ENCODE measurements at places on chromosomes 2 and 18.

DNA sequence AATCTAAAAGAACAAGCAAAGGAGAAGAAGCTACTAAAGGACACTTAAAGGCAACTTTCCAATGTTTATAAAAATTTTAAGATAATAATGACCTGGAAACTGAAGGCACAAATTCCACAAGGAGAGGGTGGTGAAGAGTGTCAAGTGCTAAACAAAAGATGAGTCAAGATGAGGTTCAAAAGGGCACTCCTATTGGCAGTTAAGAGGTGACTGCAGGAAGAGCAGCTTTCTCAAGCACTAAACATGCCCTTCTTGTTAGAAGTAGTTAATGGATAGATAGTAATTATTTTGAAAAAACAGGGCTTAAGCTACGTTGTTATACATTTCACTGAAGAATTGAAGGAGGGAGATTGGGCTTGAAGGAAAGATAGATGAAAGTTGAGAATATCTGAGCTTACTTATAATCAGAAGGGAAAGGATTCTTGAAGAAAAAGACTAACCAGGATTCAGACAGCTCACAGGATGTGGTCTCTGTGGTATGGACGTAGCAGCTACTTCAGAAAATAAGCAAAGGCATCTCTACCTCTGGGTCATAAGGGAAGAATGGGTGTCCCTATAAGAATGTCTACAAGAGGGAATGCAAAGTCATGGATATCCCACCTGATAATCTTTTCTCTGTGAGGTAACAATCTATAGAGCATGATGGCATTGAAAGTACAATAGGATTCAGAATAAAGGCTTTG, 454.7 kb upstream of the SLC39A10 start:
- DNase-seq, result no peak

DNA sequence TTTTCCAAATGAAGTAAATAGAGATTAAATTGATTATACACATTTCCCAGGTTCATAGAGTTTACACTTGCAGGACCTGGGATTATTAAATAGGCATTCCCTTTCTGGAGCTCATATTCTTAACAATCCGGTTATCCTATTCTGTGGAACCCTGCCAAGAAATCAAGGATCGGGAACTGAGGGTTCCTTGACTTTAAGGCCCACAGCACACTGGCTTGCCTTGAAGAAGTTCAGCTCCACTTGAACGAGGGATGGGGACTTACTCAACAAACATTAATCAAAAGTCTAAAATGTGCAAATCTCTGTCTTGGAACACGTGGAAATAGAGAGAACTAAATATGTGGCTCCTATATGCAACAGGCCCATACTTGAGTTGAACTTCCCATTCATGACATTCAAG, 142.3 kb upstream of the RGPD4 start:
- no peak for DNase-seq

- no peak for DNase-seq
These were observed 1.1 kb upstream of the PREB start for GRCh38 chr2:27135478-27135955.

DNA sequence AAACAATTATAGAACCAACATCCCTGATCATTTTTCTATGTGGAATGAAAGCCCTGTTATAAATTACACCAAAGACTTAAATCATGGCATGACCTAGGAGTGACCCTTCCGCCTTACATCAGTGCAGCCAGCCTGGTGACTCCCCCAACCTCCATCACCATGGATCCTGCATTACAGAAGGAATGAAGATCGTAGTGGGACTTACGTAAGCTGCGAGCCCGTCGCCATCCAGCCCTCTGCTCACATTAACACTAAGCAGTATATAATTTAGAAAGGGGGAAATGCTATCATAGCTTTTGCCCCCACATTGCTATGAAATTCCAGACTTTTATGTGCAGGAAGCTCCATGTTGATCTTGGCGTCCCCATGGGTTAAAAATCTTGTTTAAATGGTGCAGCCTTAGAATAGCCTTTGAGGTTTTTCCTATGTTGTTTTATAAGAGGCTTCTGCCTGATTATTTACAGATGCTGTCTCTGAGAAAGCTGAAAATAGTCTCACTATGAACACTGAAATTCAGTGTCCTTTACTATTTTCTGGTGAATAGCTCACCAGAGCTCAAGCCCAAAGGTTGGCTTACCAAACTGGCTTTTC, 76.3 kb downstream of the COLEC12 start:
- DNase-seq, result no peak
